ENCODE measurements at places on chromosomes 12 and 14. TPM values are rescaled to one million over a fixed set of nuclear protein-coding genes. Genes with fewer than 3 reads are reported as not detected.

PRB3 gene
- not detected for total RNA-seq

SOX5 gene
- total RNA-seq = 5.1 TPM

DNA sequence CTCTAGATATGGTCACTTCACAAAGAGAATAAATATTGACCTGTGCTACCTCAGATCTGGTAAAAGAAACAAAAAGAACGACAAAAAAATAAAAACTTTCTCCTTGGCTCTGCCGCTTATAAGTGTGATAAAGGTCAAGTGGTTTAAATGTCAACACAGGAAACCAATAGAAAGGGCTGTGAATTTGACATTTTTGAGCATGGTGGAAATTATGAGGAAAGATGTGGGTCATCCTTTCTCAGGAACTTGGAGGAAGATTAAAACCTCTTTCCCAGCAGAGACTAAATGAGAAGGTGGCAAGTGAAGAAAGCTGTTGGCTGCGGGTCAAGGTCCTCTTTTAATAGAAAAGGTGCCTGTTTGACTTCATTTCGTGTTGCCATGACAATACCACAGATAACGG lies 28.2 kb downstream of the TESPA1 start:
- no peak for DNase-seq

- no peak for DNase-seq
Observed at GRCh38 chr14:56211844-56212243, 93.6 kb downstream of the PELI2 start.

CD9 gene
- 19.4 TPM for total RNA-seq

DNA sequence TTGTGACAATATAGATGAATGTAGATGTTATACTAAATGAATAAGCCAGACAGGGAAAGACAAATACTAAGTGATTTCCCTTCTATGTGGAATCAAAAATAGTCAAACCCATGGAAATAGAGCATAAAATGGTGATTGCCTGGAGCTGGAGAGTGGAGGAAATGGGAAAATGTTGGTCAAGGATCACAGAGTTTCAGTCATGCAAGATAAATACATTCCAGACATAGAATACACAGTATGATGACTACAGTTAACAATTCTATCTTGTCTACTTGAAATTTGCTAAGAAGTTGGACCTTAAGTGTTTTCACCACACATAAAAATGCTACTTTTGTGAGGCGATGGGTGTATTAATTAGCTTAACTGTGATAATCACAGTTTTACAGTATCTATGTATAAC lies 1182.7 kb downstream of the AACS start:
- DNase-seq = no peak

DNA sequence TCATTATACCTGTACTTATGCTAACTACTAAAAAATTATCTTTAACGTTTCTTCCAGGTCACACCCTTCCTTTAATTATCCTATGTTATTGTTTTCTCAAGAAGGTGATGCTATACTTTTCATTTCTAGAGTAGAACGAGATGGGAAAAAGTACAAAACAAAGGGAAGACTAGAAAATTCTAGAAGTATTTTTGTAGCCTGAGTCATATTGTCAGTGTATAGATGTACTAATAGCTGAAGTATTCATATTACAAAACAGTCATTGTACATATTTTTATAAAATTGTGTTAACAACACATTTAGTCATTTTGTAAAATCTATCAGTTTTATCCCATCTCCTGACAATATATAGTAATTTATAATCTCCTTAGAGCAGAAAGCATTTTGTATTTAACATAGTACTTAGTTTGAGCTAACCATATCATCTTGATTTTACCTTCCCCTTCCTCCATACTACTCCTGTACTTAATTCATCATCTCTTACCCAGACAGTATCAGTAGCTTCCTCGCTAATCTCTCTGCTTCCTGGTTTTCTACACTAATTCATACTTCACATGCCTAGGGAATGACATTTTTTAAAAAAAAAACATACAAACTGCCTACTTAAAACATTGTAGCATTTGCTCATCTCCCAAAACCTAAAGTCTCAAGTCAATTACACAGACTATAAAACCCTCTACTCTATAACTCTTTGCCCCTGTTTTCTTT lies 920.9 kb downstream of the RPS29 start:
- DNase-seq = no peak

GRCh38 chr14:36619853-36620252 lies 37.4 kb upstream of the NKX2-8 start:
- DNase-seq = no peak

- DNase-seq = no peak
Observed at GRCh38 chr12:104615048-104615561, 158.4 kb downstream of the CHST11 start.

- DNase-seq = no peak
Observed at GRCh38 chr12:82757656-82758055, 71.0 kb downstream of the TMTC2 start.

ASB2 gene
- total RNA-seq = 1.1 TPM
